Cardiac septum (tissue), 1 donor: ENCODE measurements at places on chromosomes 1 and 21. TPM values are rescaled to one million over a fixed set of nuclear protein-coding genes. Genes with fewer than 3 reads are reported as not detected.

GRCh38 chr1:155108296-155108695 is 19.4 kb upstream of the EFNA1 start:
- no peak for DNase-seq

GRCh38 chr1:32063261-32063681 is 9.5 kb upstream of the TMEM39B start:
- DNase-seq = no peak

FAAH gene
- total RNA-seq = 0.97 TPM

KIF21B gene
- 0.73 TPM for total RNA-seq

GRCh38 chr1:1938613-1939295 is 19.7 kb upstream of the TMEM52 start:
- DNase-seq = no peak

CELA3B gene
- not detected for total RNA-seq

DNA sequence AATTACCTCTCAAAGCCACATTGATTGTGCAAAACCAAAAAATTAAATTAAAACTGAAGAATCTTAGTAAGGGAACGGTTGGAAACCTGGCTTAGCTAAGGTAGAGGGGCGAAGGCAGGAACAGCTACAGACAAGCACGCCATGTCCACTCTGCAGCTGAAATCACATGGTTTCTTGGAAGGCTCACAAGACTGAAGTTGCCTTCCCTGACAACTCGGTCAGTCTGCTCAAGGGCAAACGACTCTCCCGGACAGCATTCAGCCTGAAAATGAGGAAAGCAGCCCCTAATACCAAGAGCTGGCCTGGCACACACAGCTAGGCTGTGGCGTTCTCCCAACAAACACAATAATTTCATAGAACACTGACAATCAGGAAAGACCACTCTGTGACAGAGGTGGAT is 22.7 kb upstream of the BECN2 start:
- DNase-seq = no peak

CHODL gene
- 0.57 TPM for total RNA-seq

GRCh38 chr1:198638441-198638840 is 399 bp upstream of the PTPRC start:
- DNase-seq = no peak

GRCh38 chr1:213526306-213526705 is 461.5 kb upstream of the PROX1 start:
- no peak for DNase-seq

- no peak for DNase-seq
Measured at GRCh38 chr1:175002910-175003517, 3.3 kb downstream of the CACYBP start.

ASCL5 gene
- not detected for total RNA-seq

DNA sequence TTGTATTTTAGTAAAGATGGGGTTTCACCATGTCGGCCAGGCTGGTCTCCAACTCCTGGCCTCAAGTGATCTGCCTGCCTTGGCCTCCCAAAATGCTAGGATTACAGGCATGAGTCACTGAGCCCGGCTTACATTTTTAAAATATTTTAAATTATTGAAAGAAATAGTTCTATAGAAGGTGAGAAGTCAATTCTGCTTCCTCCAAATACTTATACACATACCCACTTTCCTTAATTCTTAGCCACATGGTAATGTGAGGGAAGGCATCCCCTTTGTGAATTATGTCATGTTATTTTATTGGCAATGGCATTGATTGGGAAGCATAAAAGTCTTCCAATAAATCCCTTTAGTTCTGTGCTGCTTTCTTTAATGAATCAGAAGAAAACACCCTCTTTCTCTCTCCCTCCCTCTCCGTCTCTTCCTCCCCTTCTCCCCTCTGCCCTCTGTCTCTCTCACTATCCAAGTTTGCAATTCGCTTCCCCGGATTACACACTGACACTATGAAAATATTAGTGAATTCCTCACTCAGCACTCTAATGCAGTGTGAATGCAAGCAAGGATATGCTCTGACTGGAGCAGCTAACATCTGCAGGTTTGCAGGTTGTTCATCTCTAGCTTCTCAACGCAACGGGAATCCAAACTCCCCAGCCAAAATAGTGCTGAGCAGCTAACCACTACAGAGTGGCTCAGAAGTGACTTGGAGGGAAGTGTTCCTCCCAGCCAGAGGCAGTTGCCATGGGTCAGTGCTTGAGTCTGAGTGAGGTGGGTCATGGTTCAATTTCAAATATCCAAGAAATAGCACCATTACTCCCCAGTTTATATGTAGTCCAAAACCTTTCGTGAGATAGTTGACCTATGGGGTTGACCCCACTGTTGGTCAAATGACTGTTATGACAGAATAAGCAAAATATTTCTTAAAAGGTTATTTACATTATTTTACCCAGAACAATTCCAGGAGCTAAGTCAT is 77.8 kb upstream of the CD55 start:
- no peak for DNase-seq
